D341Med (cell line): ENCODE measurements at places on chromosomes 7 and 10.

- DNase-seq: no peak
Measured at GRCh38 chr10:102410429-102411073, 8.0 kb downstream of the PSD start.

DNA sequence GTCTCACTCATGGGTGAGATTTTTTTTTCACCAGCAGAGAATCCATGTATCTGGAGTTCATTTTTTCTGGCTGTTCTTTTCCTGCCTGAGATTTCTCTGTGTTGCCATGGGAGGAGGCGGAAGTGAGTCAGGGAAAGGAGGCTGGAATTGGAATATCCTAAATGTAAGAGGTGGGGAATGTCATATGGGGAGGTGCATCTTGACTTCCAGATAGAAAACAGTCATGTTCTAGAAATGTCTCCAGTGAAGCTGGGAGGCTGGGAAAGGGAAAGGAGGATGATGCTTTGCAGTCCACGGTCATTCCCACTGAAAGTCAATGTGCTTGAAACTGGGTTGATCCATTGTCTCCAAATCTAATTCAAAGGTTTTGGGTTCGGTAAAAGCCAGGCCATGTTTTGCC, 39.7 kb upstream of the HPS1 start:
- no peak for DNase-seq

- DNase-seq: no peak
Measured at GRCh38 chr10:108791794-108792474, 1131.4 kb downstream of the XPNPEP1 start.

- DNase-seq: no peak
Measured at GRCh38 chr7:69773535-69774225, 175.4 kb downstream of the AUTS2 start.

DNA sequence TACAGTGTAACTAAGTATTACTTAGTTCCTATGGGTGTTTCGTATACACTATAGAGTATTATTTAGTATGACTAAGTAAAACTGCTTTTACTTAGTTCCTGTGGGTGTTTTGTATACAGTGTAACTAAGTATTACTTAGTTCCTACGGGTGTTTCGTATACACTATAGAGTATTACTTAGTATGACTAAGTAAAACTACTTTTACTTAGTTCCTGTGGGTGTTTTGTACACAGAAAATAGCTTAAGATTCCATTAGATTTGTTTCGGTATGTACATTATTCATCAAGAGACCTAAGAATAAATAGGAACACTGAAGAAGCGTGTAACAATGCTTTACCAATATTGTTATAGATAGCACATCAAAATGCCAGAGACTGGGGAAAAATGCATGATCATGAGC, 25.0 kb downstream of the IGF2BP3 start:
- DNase-seq: no peak

DNA sequence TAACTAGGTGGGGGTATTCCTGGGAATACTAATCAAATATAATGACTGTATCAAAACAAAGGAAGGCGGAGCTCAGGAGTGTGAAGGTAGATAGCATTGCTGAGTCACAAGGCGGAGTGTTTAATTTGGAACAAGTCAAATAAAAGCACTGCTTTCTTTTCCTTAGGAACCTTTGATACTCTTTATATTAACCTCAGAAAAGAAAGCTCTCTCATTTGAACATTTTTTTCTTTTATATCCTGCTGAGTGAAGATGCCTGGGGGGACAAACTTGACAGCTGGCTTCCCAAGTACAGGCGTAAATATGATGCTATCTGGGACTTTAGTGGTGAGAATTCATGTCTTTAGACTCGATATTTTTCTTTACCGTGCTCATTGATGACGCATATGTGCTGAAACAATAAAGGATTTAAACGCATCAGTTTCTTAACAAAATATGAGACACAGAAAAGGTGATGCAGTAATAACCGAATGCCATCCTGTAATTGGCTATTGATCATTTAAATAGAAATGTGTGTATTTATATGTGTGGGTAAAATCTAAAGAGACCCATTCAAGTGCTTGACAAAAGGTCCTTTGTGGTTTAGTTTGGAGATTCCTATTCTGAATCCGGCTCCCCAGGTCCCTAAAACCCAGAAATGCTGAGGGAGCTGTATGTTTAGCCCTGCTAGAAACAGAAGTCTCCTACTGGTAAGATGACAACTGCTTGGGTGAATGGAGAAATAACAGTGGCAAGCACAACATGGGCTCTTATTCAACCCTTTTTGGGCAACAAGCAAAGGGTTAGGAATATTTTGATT, 102.7 kb downstream of the PRTFDC1 start:
- no peak for DNase-seq

- DNase-seq: no peak
Measured at GRCh38 chr7:20220921-20221547, 3.9 kb upstream of the MACC1 start.

DNA sequence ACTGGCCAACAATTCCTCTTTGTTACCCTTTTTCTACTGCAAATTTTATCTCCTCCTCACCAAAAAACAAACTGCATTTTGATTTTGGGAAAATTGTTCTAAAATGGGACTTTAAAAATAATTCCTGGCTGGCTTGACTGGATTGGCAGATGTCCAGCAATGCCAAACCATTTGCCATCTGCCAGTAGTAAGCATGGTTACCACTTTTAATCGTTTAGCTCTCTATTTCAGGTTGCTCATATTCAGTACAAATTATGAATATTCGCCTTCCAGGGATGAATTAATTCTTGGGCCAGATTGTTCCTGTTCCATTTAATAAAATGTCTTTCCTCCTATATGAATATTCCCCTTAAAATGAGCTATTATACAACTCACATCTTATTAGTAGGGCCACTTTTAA, 35.7 kb downstream of the SMNDC1 start:
- DNase-seq: no peak

- peak; percentile 48 for DNase-seq
Measured at GRCh38 chr7:68813551-68814080, 784.7 kb upstream of the AUTS2 start.

DNA sequence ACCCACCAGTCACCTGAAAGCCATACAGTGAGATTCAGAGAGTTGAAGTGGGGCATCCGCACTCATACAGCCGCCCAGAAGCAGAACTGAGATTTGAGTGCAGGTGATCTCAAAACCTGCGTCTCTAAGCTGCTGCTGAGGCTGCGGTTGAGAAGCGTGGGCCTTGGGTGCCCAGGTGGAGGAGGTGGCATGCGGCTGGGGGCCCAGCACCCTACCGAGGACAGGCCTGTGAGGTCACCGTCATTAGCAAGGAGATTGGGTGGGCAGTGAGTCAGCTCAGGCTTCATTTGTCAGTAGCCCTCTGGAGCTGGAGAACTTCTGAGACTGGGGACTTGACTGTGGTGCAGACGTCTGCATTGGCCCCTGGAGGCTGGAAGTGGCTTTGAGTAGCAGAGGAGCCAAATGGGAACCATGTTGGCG, 29.8 kb downstream of the ZMIZ1 start:
- DNase-seq: no peak

DNA sequence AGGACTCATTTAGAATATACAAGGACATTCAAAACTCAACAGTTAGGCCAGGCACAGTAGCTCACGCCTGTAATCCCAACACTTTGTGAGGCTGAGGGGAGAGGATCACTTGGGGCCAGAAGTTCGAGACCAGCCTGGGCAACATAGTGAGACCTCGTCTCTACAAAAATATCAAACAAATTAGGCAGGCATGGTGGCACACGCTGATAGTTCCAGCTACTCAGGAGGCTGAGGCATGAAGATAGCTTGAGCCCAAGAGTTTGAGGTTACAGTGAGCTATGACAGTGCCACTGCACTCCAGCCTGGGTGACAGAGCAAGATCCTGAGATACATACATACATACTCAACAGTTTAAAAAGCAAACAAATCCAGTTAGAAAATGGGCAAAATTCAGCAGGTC, 44.9 kb downstream of the GNA12 start:
- no peak for DNase-seq

GRCh38 chr10:56123247-56123646, 237.8 kb downstream of the ZWINT start:
- no peak for DNase-seq

GRCh38 chr7:119232091-119232490, 1007.6 kb downstream of the ANKRD7 start:
- DNase-seq: no peak

DNA sequence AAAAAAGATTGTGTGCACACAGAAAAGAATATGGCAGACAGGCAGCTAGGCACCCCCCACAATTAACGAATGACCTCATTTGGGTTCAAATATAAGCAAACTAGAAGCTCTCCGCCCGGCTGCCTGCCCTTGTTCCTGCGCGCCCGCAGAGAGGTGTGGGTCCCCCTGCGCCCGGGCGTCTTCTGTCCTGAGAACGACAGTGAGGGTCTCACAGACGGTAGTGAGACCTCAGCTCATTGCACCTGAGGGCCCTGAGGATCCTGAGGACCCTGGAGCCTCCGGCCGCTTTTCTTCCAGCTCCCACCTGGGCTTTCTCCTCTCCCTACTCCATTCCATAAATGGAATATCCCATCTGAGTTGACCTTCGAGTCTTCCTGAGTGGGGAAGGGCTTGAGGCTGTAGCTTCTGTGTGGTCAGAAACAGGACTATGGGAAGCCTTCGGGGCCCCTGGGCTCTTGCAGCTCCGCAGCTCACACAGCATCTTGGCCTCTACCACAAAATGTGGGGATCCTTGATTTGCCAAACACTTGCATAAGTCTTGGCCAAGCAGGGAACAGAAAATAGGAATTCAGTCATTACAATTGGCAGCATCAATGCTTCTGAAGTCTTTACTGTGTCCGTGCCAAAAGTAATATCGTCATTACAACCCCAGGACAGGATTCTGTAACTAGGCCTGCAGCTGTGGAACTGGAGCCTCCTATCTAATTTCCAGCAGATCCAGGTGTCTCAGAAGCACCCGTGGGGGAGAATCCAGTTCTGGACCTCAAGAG, 43.8 kb downstream of the JAKMIP3 start:
- no peak for DNase-seq

DNA sequence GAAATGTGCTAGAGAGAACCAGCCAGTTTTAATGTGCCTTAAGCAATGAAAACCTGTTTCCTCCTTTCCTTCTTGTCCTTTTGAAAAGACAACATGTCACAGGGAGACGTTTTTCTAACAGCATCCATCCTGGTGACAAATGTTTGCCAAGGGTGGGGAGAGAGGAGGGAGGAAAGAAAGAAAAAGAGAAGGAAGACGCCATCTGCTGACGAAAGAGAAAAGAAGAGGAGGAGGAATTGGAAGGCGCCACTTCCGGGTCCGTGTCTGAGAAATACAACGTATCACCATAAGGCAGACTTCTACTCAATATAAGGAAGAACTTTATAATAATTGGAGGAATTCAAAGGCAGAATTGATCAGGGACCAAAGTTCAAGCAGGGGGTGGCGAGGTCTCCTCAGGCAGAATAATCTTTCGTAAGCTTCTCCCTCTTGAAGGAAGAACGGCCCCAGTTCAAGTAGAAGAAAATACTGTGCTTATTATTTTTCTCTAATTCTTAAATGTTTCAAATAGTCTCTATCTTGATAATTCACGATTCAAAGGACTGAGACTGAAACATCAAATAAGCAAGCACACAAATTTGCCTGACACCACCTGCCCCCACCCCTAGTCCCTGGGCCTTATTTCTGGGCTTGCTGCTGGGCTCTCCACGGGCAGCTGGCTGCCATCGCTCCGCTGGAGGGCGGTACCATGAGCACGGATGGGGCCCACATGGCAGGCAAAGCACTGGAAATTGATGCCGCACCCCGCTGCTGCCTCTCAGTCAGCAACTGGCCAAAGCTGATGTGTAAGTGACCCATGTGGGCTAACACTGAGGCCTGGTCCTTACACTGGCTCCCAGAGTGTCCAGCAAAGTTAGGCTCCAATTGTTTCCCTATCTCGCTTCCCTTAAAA, 273.7 kb upstream of the KLF14 start:
- peak; percentile 65 for DNase-seq

DNA sequence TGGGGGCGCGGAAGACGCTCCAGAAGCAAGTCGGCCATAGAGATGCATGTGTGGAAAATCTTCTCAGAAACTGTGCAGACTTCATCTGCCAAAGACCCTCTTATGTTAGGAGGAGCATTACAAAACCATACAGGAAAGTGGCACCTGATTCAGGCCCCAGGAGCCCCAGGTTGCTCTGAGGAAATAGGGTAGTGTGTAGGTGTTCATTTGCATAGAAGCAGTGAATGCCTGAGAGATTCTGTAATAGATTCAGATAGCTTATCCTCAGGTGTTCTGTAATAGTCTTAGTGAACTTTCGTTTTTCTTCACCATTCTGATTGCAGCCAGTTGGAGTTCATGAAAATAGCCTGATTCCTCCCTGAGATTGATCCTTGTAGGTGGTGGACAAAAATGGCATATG, 106.4 kb upstream of the GJD4 start:
- no peak for DNase-seq

- no peak for DNase-seq
Measured at GRCh38 chr7:133315332-133316040, 62.6 kb downstream of the EXOC4 start.

DNA sequence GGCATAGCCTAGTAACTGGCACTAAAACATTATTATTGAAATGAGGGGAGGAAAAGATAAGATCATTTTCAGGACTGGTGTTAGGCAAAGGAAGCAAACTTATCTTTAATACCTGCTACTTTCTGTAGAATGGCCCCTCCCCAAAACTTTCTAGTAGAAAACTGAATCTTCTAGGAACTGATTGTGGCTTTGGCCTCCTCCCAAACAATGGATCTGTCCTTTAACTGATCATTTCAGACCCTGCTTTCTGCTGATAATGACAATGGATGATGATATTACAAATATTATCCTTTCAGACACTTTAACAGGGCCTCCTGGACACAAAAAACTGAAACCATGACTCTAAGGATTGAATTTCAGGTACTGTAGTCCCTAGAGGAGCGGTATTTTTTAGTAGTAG, 55.1 kb downstream of the EZH2 start:
- no peak for DNase-seq

GRCh38 chr10:101397140-101397539, 43.2 kb downstream of the BTRC start:
- DNase-seq: no peak

DNA sequence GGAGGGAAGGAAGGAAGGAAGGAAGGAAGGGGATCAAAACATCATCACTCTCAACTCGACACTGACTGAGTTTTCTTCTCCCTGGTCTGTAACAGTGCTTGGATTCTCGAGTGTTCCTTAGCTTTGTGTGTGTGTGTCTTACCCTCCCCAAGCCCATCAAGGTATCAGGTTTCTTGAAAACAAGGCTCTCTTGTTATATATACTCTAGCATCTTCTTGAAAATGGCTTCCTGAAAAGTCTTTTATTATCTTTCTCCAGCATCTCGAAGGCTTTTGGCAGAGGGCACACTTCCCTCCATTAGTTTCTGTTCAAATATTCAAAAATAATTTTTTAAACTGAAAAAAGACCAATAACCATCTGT, 13.4 kb downstream of the SERPINE1 start:
- no peak for DNase-seq

DNA sequence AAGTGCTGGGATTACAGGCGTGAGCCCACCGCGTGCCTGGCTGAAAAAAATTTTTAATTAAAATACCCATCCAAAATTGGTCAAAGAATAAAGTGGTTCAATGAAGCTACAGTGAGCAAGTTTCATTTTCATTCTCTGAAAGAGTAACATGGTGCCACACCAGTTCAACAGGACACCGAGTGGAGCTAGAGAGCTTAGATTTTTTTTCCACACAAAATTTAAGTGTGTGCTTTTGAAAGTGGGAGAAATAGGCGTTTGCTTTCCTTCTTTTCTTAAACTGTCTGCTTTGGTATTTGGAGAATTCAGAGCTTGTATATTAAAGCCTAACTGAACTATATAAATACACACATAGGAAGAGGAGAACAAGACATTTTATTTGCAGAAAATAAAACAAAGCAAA, 43.4 kb downstream of the BPGM start:
- DNase-seq: no peak
